Memory B cell (primary cell): ENCODE measurements at places on chromosomes 5 and 9.
A peak's percentile ranks its signal among the peaks of the same experiment; 100 is the strongest.

- no peak for DNase-seq
These were observed 167.3 kb upstream of the IRX1 start for GRCh38 chr5:3428334-3428733.

- DNase-seq = no peak
These were observed 2.9 kb upstream of the PTGER4 start for GRCh38 chr5:40676613-40677343.

DNA sequence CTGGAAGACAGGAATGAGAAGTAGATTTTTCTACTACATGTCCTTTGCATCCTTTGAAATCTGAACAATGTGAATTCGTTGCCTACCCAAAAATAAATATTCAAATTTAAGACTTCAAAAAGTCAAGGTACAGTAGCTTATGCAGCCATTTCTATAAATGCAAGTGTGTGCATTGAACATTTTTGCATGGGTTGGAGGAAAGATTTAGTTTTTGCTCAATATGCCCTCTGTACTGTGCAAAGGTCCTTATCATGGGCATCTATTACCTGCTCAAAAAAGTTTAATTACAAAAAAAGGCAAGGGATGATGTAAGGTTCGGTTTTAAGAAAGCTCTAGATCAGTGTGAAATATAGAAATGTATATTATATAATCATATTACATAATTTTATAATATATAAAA, 22.6 kb downstream of the AKNA start:
- DNase-seq = no peak

GRCh38 chr9:134689321-134690181, 47.9 kb downstream of the COL5A1 start:
- no peak for DNase-seq

DNA sequence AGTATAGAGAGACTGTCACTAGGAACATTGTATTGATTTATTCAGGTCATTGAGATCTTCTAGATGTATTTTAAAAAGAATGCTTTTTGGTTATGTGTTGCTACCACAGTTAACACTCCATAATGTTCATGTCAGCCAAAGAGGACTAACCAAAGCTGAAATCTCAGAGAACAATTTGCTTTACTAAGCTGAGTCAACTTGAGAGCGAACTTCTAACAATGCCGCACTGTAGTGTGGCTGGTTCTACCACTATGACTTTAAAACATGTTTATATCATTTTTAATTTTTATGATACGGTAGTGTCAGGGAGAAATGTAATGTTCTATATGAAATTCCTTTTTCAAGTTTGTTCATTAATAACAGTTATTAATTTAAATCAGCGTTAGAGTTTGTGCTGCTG, 42.1 kb downstream of the GALNT12 start:
- DNase-seq = no peak

- DNase-seq = no peak
These were observed 30.8 kb downstream of the KLHL3 start for GRCh38 chr5:137705106-137705505.

GRCh38 chr9:110309681-110310080, 28.0 kb downstream of the TXNDC8 start:
- no peak for DNase-seq

DNA sequence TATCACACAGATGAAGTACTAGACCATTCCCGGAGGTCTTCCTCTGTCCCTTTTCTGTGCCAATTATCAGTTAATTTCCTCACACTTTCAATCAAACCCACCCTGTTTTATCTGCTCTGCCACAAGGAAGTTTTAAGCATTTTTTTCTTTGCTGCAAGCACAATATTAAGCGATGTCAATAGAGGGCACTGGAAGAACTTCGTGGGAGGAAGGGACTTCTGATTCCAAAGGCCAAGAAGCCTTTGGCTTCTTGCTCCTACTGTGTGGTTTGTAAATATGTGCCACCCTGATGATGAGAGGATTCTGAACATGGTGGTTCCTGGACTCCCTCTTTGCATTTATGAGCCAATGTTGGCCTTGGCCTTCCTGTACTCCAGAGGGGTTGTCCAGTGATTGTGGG, 1712.5 kb upstream of the C9orf72 start:
- no peak for DNase-seq

GRCh38 chr5:142829801-142830220, 59.6 kb downstream of the ARHGAP26 start:
- DNase-seq = no peak

- DNase-seq = no peak
These were observed 350.9 kb upstream of the PCSK5 start for GRCh38 chr9:75539523-75539922.

GRCh38 chr9:134391319-134392231, 65.3 kb downstream of the RXRA start:
- DNase-seq = peak; percentile 62

DNA sequence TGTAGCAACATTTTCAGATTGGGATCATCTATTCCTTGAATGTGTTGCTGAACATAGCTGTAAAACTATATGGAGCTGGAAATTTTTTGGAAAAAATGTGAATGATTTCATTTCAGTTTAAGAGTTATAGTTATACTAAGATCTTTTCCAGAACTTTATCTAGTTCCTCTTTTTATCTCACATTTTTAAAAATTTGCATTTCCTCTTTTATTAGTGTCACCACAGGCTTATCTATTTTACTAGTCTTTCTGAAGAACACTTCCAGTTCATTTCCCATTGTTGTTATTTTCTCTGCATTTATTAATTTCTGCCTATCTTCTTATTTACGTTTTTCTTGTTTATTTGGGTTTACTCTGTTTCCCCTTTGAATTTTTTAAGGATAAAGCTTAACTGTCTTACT, 46.0 kb upstream of the FSTL4 start:
- DNase-seq = no peak

DNA sequence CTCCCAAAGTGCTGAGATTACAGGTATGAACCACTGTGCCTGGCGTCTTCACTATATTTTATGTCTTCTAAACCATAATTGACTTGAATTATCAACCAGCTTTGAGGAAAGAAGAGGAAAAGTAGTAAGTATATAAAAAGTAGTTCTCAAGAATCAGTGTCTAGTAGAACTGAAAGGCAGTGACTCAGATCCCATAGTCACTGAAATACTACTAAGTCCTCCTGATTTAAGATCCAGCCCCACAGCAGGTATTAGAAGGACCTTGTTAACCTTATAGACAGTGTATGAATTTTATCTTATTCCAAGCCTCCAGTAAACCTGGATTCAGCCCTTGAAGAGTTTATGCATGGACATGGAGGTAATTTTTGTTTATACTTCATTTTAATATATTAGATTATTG, 31.5 kb downstream of the LNPEP start:
- no peak for DNase-seq

DNA sequence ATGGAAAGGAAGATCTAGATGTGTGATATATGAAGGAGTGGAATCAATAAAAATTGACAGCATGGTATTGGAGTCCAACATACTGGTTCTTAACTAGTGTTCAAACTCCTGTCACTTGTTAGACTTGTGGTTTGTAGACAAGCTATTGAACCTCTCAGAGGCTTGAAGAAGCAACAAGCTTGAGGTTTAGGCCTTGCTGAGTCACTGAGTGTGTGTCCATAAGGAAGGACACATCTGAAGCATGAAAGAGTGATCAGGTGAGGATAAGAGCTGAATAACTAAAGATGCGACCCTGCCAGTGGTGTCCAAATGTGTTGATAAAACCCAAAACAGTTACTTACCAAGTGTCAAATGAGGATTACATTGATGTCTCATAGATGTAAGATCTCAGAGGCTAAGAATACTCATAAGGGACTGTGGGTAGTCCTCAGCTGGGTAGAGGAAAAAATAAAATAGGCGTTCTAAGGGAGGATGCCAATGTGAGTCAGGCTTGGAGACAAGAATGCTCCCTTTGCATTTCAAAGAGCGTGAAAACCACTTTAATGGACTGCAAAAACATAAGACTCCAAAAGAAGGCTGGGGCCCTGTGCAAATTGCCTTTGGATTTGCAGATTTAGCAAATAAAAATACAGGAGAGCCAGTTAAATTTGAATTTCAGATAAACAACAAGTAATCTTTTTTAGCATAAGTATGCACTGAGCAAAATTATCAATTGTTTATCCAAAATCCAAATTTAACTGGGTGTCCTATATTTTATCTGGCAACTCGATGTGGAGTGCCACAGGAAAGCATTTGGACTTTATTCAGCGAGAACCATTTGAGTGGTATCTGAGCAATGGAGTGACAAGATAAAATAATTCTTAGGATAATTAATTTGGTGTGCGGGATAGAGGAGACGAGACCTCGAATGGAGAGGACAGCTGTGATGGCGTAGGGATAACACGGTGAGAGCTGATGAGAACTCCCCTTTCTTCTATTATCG, 757.3 kb upstream of the WWC1 start:
- DNase-seq = no peak

GRCh38 chr9:12091865-12092527, 601.2 kb upstream of the TYRP1 start:
- DNase-seq = no peak

GRCh38 chr9:133161547-133161950, 2.2 kb downstream of the GBGT1 start:
- DNase-seq = no peak

DNA sequence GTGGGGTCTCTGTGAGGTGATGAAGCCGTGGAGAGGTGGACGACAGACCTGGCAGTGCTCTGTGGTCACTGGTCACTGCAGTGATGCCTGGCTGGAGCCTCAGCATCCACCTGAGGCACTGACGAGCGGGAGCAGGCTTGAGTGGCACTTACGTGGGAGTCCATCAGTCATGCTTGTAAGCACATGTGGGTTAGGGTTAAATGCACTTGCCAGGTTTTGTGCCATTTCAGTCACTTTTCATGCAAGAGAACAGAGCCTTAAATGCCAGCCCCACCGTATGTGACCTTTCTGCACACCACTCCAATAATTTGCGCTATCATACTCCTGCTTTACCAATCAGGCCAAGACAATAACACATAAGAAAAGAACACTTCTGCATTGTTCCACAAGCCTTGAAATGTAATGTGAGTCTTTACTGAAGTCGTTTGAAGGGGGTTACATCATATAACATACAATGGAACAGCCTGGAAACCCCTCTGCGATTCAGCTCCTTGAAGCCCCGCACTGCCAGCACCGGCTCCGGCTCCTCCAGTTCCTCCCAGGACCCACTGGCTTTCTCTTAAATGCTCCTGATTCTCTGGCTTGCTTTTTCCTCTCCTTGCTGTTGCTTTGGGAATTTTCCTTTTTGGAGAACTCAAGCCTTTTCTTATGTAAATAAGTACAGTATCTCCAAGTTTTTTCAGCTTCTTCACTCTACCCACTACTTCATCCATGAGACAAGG, 59.4 kb upstream of the CTXN3 start:
- DNase-seq = no peak

DNA sequence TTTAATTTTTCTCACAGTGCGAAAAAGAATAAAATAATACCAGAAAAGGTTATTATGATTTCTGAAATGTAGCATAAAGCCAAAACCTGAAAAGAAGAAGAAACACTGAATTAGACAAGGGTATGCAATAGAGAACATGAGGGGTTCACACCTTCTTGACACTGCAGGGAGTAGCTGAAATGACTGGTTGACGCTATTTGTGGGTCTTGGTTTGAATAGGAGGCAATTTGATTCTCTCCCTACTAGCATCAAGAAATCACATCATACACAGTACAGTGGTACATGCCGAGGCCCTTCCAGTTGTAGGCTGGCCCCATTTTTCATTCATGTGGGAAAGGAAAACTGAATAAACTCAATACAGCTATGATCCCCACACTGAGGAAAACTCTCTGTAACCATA, 68.6 kb downstream of the NR3C1 start:
- DNase-seq = no peak

- DNase-seq = peak; percentile 11
These were observed 182.4 kb upstream of the OTULINL start for GRCh38 chr5:14399054-14399692.

- DNase-seq = no peak
These were observed 82.2 kb upstream of the CXCL14 start for GRCh38 chr5:135660826-135661575.

GRCh38 chr5:142107036-142107735, 1.4 kb upstream of the NDFIP1 start:
- no peak for DNase-seq

GRCh38 chr5:74541381-74541781, 99.1 kb downstream of the ENC1 start:
- no peak for DNase-seq

DNA sequence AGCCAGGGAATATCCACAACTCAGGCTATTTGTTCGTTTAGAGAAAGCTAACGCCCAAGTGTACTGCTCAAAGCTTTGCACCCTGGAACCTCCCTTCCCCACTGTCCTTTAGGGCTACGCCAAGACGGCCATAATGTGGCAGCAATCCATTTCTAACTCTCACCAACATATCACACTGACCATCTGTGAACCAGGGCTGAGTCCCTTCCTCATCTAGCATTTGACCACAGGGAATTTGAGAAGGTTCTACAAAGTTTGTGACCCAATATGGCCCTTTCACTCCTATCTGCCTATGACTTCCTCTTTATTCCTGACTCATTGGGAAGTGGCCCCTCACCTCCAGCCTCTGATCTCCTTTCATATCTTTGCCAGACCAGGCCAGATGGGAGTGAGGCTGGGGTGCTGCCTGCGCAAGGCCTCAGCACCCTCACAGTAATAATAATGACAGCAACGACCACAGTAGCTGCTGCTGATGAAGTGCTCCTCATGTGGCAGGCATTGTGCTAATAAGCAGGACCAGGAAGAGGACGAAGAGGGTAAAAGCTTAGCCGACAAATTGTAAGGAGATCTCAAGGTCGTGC, 9.3 kb upstream of the ARAP3 start:
- no peak for DNase-seq

DNA sequence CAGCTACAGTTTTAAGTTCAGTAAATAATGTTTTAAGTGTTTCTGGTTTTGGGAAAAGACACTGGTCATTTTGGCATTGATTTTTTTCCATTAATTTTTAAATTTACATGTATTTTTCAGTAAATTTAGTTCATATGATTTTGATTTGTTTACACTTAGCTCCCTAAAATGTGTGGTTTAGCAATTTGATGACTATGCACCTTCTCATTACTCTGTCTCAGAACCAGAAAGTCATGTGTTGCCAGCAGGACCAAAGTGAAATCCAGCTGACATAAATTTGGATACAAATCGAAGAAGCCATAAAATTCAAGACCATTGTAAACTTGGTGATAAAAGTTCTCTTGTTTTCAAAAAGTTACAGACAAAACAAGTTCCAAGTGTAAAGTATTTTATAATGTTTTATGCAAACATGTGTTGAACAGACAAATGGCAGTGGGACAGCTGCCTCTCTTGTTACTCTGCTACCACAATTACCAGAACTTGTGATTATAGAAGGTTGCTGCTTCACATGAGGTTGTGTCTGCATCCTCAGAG, 354.8 kb downstream of the NR2F1-AS1 start:
- DNase-seq = no peak

DNA sequence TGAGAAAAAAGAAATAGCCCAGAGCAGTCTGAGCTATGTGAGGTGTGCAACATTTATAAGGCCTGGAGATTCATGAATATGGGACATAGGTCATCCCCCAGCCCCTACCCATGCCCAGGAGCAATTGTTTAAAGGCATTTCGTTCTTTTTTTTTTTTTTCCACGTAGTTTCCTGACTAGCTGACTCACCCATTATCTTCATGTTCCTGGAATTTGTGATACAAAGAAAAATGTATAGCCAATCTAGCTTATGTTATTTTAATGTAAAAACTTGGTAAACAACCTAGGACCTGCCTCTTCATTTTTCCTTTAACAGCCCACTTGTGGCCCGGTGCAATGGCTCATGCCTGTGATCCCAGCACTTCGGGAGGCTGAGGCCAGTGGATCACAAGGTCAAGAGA, 81.3 kb downstream of the OSTF1 start:
- no peak for DNase-seq

GRCh38 chr9:129347316-129348120, 169.5 kb upstream of the IER5L start:
- no peak for DNase-seq
